ENCODE measurements at places on chromosomes 7 and 10.

GRCh38 chr7:152537639-152538038 lies 101.8 kb upstream of the KMT2C start:
- DNase-seq = no peak

- peak; percentile 55 for DNase-seq
Measured at GRCh38 chr7:94511718-94512117, 2.1 kb downstream of the CASD1 start.

DNA sequence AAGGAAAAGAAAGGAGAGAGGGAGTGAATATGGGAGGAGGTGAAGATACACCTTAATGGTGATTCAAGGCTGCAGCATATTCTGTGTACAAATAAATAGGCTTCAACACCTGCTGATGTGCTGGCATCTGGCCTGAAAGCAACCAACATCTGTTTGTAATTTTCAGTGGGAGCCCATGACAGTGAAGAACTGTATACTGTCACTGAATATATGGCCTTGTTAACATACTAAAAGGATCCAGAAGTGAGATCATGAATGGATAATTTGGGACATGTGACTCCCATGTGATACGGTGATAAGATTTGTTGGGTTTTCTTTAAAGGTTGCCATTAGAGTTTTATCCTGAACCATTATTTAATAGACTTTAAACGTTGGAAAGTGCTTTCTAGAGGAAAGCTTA lies 459.3 kb downstream of the CNTNAP2 start:
- DNase-seq = no peak

DNA sequence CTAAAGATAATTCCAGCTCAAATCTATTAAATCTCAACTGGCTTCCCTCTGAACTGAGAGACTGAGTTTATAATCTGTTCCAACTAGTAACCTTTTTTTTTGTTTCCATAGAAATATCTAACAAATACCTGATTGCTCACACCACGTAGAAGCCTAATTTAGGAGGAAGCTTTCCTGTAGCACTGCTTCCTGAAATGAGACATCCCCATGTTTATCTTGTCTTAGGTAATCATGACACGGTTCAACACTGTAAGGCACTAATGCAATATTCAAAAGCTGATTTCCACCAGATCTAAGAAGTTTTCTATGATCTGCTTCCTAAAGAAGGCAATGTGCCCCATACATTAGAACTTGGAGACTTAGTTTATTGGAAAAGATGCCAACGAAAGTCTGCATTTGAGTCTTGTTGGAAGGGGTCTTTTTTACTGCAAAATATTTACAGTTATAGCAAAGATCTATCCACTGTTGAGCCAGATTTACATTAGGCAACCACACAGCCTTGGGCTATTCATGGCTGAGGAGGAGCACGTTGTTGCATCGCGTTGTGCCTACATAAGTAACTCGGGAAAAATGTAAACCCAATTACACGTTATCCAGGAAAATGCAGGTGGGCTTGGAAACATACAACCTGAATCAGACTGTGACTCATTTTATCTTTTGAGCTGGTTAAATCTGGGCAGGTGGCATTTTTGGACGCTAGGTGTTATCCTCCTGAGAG lies 66.3 kb downstream of the VIPR2 start:
- no peak for DNase-seq

GRCh38 chr7:26376175-26376917 lies 84.7 kb downstream of the SNX10 start:
- no peak for DNase-seq

DNA sequence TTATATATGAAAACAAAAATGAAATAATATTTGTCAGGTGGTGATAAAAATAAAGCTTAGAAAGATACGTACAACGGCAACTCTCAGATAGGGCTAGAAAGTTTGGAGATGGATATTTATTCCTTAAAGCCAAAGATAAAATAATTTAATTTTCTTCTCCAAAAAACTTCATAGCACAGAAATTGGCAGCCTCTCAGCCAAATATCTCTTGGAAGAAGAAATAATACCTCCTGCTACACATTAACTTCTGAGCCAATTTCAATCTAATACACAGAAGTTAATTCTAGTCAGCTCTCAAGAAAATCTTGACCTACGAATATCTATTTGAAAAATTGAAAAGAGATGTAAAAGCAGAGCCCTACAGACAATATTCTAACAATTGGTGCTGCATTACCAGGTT lies 122.4 kb downstream of the TES start:
- no peak for DNase-seq

DNA sequence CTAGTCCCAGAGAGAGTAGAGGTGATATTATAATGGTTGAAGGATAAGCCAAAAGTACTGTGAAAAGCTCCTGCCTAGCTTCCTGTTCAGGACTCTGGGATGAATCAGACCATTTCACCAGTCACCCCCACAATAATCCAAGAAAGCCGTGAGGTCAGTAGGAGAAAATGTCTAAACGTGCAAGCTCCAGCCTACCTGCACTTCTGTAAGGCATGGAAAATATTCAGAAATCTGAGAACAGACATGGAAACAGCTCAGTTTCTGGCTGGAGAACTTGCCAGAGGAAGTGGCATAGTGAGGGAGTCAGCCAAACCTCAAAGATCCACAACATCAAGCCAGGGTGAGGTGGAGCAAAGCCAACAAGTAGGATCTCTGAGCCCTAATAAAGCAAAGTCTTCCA lies 58.2 kb downstream of the ELAPOR2 start:
- DNase-seq = no peak

DNA sequence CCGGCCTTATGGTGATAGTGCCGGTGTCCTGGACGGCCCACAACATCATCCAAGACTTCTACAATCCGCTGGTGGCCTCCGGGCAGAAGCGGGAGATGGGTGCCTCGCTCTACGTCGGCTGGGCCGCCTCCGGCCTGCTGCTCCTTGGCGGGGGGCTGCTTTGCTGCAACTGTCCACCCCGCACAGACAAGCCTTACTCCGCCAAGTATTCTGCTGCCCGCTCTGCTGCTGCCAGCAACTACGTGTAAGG lies 713 bp downstream of the CLDN4 start:
- DNase-seq = no peak

GRCh38 chr10:127080317-127080716 lies 116.1 kb downstream of the INSYN2A start:
- no peak for DNase-seq

GRCh38 chr10:60951272-60951724 lies 7.3 kb upstream of the RHOBTB1 start:
- DNase-seq = no peak

DNA sequence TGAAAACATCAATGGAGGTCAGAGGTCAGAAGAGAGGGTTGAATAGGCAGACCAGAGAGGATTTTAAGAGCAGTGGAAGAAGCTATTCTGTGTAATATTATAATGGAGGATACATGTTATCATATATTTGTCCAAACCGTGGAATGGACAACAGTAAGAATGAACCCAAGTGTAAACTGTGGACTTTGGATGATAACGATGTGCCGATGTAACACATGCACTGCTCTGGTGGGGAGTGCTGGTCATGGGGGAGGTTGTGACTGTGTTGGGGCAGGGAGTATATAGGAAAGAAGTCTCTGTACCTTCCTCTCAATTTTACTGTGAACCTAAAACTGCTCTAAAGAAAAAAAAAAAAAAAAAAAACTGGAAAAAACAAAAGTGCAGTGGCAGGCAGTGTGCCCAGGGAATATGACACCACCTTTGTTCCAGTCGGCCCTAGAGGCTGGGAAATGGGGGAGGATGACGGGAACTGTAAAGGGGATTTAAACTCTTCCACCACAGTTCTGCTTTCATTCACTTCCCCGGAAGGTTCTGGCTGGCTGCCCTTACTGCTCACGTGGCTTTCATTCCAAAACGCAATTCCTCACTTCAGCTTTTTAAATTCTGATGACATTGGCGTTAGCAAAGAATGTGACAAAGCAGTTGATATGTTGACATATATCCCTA lies 113.7 kb upstream of the ANKRD1 start:
- DNase-seq = no peak

DNA sequence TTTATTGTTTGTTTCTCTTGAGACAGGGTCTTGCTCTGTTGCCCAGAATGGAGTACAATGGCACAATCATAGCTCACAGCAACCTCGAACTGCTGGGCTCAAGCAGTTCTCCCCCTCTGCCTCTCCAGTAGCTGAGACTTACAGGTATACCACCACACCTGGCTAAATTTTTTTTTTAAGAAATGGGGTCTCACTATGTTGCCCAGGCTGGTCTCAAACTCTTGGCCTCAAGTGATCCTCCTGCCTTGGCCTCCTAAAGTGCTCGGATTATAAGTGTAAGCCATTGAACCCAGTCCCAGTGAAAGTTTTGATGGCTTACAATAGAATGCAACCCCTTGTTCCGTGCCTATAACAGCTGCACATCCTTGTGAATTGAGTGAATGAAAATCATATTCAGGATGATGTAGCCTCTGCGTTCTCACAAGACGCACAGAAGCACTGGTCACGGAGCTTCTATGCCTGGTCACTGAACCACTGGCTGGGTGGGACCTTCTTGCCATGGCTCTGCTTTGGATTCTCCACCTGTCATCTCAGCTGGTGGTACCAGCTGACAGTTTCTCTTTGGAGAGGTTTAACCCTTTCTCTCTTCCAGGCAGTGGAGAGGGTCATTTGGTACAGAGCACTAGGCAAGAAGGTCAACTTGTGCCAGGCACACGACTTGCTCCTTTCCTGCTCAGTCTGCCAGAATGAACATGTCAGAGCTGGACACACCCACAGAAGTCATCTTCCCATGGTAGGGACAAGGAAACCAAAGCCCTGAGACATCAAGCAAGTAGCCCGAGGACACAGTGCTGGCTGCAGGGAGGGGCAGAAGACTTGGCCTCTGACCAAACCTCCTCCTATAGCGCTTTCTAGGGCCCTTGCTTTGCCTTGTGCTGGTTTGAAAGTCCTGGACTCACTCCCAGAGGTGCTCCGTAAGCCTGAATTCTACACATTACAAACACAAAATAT lies 89.6 kb downstream of the ATXN7L1 start:
- peak; percentile 2 for DNase-seq

DNA sequence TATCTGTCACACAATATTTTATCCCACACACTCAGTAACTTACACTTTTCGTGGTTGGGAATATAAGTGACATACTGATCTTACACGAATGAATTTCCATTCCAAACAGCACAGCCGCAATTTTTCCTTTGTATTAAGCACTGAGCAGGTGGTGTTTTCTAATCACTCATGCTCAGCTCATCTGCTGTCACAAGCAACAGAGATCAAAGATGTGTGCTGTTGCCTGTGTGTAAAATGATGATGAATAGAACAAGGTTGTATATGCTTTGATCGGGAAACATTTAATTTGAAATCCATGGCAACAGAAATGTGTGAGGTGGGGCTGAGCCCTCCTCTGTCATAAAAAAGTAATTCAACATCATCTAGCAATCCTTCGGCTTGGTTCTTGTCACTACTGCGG lies 927.7 kb upstream of the MBL2 start:
- no peak for DNase-seq

- no peak for DNase-seq
Measured at GRCh38 chr7:50940621-50941020, 157.9 kb upstream of the GRB10 start.

- no peak for DNase-seq
Measured at GRCh38 chr7:96479015-96479645, 157.2 kb upstream of the SLC25A13 start.

DNA sequence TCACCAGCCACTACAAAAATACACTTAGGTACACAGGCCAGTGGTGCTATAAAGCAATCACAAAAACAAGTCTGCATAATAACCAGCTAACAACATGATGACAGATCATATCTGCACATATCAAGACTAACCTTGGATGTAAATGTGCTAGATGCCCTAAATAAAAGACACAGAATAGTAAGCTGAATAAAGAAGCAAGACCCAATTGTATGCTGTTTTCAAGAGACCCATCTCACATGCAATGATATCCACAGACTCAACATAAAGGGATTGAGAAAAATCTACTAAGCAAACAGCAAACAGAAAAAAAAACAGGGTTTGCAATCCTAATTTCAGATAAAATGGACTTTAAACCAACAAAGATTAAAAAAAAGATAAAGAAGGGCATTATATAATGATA lies 505.4 kb upstream of the FZD8 start:
- DNase-seq = no peak

GRCh38 chr7:69691734-69692133 lies 93.5 kb downstream of the AUTS2 start:
- DNase-seq = no peak

DNA sequence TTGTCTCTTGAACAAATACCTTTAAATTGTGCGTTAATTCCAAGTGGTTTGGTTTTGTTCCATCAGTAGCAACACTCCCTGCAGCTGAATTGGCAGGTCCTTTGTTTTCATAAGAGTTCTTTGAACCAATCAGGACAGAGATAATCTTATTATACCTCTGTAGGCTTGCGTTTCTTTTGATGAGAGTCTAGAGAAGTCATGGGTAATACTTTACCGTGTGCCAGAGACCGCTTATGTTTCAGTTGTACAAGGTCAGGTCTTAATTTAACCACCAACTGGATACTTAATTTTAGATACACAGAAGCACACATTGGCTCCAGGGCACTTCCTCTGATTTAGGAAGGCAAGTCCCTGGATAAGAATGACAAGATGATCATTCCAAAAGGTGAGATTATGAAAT lies at the start of gene ASB15:
ASB15 (plus strand) TSS at position 292 of the 400 bp plus-strand sequence. CDS start 12,682 bp downstream, outside the sequence.
- peak; percentile 7 for DNase-seq

All from NCI-H2029 treated with DMSO at 0.1 percent for 48 hours (cell line).